ENCODE measurements at places on chromosomes 6 and 20. TPM values are rescaled to one million over a fixed set of nuclear protein-coding genes. Genes with fewer than 3 reads are reported as not detected.

The FYN gene
- 130 TPM for total RNA-seq

The SLC17A1 gene
- not detected for total RNA-seq

The COL12A1 gene
- total RNA-seq, result 130 TPM

The KCNB1 gene
- total RNA-seq, result 2.0 TPM

DNA sequence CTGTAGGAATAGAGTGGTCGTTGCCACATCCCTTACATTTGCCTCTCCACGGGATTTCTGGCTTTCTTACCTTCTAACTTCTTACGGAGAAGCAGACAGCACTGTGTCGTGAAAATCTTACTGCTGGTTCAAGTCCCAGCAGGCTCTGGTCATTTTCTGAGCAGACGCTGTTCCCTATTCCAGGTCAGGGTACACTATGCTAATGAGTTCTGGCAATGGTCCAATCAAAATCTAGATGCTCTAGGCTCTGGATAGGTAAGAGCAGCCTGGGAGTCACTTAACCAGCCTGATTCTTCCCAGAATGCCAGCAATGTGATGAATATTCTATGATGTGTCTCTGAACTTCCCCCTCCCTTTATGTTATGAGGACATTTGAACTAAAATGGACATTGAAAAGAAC lies at the start of gene GCM1:
Gene GCM1 (minus strand): TSS at position 158 of the 400 bp plus-strand sequence. CDS start 3,209 bp downstream, outside the sequence.
- no peak for DNase-seq

GRCh38 chr6:122052346-122052900 lies 347.0 kb upstream of the HSF2 start:
- no peak for DNase-seq

DNA sequence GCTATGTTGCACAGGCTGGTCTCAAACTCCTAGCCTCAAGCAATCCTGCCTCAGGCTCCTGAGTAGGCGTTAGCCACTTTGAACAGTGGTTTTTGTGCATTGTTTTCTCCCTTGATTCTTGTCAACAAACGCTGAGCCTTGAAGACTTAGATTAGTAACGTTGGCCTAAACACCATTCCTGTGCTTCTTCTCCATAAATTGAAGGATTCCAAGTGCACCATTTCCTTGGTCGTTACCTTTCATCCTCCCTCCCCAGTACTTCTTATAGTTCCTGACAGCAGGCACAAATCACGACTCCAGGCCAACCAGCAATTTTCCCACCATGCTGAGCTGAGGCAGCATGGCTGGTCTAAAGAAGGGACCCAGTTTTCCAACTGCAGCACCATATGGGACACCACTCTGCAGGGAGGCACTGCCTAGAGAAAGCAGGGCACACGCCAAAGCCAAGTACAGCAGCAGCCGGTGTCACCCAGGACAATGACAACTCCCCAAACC lies 8.9 kb downstream of the RPS10 start:
- DNase-seq, result no peak

DNA sequence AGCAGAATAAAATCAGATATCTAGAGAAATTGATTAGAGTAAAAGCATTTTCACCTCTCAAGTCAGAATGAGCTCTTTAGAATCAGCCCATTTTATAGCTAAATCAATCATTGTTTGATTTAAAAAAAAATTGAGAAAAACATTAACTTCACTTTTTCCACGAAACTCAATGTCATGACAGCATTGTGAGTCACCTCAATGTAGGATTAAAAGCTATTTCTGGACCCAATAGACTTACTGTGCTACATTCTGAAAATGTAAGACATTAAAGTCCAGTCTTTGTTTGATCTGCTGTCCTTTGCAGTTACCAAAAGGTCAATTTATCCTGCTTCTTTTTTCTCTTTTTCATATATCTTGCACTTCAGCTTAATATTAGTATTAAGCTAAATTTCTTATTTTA lies 519.4 kb upstream of the ZNF337 start:
- no peak for DNase-seq

DNA sequence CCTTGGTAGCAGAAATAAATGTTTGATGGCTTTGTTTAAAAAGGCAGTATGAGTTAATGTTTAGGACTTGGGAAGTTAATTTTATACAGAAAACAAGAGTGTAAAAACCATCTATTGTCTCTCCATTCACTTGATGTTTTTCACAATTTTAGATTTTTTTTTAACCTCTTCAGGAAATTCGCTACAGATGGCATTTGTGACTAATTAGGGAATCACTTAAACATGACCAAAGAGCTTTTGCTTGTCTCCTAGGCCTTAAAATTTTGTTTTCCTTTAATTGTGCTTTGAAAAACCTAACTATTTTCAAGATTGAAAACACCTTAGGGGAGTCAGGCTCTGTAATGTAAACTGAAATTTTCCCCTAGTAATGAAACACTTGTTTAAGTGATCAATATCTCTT lies 17.3 kb downstream of the TULP4 start:
- DNase-seq, result no peak

DNA sequence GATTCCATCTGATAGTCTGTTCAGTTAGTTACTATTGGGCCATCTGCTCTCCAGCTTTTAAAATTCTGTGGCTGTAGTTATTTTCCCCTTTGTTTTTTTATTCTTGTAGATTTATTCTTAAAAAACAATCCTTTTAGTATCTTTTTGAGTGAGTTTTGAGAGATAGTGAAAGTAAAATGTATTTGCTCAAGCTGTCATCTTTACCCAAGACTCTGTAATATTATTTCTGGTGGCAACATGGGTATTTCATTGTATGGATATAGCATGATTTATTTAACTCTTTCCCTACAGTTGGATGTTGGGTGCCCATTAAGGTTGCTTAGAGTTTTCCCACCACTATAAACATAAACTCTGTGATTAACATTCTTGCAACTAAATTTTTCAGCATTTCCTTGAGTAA lies 24.6 kb downstream of the STK4 start:
- no peak for DNase-seq

- no peak for DNase-seq
Observed at GRCh38 chr6:150651808-150652470, 52.3 kb downstream of the PLEKHG1 start.

GRCh38 chr6:79466207-79466834 lies 70.9 kb downstream of the LCA5 start:
- DNase-seq, result no peak

DNA sequence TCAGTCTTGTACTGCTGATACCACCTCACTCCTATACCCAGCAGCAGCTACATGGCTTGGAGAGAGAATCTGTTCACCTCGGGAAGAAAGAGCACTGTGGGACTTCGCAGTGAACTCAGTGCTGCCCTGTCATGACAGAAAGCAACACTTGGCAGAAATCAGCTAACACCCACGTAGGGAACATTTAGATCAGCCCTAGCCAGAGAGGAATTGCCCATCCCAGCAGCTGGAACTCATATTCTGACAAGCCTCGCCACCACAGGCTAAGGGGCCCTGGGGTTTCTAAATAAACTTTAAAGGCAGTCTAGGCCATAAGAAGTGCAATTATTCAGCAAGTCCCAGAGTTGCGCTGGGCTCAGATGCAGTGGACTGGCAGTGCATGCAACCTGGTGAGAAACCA lies 1266.8 kb downstream of the GRIK2 start:
- no peak for DNase-seq

DNA sequence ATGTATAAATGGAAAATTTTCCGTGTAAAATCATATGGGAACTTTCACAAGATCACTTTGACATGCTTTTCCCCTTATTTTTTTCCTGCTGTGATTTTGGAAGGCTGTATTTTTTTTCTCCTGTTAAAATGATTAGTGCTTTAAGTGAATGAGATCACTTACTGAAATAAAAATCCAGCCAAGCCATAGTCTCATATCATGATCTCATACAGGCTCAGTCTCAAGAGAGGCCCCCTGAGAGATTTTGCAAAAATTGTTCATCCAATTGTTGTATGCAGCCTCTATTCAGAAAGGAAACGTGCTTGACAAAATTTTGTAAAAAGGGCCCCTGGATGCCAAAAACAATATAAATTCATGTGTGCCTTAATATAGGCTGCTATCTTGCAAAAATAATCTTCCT lies 528.2 kb downstream of the HDGFL1 start:
- DNase-seq, result no peak

GRCh38 chr6:142935553-142936517 lies 9.1 kb downstream of the HIVEP2 start:
- DNase-seq, result no peak

DNA sequence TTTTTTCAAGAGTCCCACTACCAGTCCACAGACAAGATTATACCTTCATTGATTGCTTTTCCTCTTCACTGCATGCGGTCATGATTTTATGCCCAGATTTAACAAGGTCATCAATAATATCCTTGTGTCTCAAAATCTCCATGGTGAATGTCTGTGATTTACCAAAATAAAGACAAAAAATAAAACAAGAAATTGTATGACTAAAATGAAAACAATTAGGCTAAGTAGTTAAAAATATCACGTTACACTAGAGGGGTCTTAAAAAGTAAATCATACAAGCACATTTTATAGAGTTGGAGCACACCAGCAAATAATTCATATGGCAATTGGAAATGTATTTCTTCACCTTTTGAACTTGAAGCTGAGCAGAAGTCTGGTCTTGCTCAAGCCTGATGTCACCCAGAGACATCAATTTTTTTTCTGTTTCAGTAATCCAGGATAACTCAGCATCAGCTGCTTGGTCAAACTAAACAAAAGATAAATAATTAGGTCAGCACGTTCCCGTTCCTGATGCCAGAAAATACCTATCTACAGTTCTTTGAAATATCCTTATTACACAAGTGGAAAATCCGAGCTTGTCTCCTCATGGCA lies 125.4 kb downstream of the DST start:
- no peak for DNase-seq

DNA sequence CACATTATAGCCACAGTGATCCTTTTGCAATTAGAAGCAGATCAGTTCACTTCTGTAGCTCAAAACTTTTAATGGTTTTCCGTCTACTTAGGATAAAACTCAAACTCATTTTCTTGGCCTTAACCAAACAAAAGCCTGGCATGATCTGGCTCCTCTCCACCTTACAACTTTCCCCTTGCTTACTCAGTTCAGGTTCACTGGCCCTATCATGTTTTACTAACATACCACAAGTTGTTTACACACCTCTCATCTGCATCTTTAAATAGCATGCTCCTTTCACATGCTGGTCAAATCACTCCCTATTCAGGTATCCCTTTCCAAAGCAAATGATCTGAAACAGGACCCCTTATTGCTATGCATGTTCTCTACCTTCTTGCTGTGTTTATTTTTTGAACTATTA lies 191.4 kb upstream of the FAM83B start:
- no peak for DNase-seq

DNA sequence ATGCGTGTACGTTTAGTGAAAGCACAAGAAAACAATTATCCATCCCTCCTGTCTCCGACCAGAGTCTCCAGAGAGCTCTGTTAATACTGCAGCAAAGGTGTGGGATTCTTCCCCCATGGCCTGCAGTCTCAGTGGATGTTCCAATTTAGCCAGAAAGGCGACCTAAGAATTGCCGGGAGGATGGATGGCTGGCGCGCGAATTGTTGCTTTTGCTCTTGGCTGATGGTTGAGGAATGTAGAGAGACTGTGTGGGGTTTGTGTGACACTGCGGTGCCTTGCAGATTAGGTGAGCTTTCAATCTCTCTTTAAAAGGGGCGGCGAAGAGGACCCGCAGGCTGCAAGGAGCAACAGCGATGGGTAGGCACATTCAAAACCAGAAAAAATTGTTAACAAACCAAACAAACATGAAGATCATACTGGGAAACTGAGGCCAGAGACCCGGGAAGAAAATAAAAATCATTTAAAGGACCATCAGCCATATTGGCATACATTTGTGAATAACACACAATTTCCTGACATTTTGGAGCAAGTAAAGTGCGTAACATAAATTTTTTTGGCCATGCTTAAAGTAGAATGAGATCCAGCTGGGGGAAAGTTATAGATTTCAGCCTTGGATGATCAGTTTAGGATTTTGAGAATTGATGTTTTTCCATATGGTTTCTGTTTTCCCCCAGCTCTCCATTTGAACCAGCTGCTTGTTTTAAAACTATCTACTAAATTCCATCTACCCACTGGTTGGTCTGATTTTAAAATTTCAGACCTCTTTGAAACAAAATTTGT lies 46.3 kb downstream of the GNAS start:
- DNase-seq, result no peak

DNA sequence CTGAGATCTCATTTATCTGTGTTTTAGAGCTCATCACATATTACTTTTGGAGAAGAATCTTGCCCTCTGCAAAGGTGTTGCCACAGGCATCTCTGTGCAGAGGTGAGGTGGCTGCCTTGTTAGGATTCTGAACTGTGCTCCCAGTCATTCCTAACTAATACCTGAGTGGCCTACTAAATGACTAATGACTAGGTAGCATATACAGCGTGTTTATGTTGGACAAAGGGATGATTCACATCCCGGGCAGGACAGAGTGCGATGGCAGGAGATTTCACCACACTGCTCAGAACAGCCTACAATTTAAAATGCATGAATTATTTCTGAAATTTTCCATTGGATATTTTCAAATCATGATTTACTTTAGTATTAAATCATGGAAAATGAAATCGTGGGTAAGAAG lies 23.1 kb upstream of the CGA start:
- no peak for DNase-seq
